ENCODE measurements at places on chromosomes 3 and 15.

DNA sequence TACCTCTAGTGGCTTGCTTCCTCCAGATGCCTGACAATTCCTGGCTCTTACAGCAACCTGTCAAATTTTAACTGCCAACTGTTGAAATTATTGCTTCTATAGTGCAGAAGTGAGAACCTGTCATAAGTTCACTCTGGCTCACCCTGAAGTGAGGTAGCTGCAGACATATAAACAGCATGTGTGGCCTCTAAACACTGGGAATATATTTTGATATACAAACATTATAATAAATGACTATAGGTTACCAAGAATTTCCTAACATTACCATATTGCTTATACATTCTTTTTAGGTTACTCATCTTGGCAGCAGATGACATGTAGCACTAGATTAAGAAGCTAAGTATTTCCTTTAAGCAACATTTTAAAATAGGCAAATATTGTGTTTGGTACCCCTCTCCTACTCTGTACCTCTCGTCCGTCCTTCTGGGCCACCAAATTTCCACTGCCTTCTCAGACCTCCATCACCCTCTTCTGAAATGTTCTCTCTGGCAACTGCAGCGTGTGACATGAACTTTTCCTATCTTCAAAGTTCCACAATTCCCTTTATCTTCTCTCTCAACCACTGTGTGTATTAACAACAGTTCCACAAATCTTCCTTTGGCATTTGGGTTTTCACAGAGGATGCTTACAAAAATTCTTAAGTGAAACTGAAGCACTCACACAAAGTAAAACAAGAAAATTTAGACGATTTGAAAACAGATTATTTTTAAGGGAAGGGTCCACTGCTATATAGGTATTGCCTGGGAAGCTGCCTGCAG is 15.3 kb upstream of the XXYLT1 start:
- DNase-seq, result no peak

- DNase-seq, result no peak
Measured at GRCh38 chr15:68658641-68659358, 80.0 kb downstream of the CORO2B start.

DNA sequence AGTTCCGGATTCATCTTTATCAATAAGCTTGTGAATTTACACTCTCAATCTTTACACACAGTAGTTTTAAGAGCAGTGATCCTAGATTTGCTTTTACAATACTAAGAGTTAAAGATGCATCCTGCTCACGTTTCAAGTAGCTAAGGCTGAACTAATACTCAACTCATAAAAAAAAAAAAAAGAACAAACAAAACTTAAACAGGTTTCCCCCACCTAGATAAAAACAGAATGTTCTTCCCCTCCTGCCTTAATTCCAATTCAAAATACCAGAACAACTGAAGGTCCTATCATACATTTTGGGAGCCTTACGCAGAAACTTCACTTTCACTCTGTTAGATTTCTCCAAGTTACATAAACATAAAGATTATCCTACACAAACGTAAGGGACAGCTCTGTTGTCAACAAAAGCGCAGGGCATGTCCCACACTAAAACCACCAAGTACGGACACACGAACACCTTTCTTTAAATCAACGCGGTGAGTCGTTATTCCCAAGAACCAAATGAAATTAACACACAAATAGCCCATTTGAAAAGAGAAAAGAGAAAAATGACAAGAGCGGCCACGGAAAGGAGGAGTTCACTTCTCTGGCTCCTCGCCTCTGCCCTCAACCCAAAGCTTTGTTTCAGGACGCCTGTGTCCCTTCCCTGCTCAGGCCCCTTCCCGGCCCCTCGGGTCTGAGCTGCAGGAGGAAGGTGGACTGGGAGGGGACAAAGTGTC is 941 bp downstream of the CBLB start:
- peak; percentile 13 for DNase-seq

DNA sequence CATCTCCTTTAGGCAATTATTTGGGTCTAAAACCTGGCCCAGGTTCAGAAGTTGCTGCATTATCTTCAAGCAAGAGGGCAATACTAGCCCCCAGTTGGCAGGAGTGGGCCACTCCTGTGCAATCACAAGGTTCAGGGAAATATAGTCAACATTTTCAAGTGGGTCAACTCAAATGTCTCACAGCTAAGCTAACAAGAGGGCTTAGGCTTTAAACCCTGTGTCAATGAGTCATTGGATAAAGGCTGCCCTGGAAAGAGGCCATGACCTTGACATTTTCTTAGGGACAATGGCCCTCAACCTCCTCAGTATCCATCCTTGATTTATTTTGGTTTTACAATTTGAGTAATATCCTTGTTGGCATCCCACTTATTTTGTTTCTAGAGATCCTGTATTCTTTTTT is 73.5 kb upstream of the DCP1A start:
- DNase-seq, result no peak

GRCh38 chr15:40285554-40286011 is 2.7 kb upstream of the ANKRD63 start:
- no peak for DNase-seq

DNA sequence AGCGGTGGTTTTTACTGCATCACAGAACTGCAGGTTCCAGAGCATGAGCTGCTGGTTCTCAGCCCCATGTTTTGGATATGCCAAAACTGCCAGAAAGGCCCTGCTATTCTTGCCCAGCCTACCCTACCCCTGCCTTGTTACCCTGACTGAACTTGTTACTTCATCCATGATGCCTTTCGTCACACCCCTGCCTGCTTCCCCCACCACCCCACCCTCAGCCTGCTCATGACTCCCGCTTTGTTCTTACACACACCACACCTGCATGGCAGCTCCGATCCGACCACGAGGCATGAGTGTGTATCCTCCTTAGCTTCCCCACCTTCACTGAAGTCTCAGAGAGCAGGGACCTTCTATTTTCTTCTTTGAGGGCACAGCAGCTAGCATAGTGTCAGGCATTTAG is 5.1 kb upstream of the TM4SF1 start:
- DNase-seq, result no peak

DNA sequence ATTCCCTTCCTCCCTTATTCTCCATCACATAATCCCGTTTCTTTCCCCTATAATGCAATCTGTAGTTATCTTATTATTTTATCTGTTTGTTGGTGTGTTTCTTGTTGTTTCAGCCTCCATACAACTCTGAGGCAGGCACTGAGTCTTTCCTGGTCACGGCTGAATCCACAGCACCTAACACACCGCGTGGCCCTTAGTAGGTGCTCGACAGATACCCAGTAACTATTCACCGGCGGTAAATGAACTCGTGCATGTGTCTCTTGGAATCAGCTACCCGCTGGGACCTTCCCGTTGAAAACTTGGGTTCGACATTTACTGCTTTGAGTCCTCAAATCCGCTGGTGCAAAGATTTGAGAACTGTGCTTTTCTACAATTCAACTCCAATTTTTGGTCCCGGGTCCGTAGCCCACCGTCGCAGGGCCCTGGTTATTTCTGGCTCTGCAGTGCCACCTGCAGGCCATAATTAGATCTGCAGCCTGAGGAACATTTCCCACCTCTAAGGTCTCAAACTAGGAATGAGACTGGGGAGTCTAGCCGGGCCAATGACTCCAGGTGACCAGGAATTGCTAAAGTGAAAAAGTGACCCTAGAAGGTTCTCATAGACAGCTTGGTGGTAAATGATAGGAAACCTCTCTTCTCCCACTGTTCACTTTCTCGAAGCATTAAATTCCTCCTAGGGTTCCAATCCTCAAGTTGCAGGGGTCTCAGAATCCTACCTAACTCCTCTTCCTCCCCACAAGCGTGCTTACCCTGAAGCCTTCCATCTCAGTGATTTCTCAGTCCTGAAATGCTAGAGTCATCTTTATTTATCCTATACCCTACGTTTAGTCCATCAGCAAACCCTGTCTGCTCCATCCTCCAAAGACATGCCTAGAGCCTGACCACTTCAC is 40.0 kb upstream of the TRH start:
- DNase-seq, result peak; percentile 68

- no peak for DNase-seq
Measured at GRCh38 chr15:90062973-90063769, 39.1 kb downstream of the IDH2 start.

DNA sequence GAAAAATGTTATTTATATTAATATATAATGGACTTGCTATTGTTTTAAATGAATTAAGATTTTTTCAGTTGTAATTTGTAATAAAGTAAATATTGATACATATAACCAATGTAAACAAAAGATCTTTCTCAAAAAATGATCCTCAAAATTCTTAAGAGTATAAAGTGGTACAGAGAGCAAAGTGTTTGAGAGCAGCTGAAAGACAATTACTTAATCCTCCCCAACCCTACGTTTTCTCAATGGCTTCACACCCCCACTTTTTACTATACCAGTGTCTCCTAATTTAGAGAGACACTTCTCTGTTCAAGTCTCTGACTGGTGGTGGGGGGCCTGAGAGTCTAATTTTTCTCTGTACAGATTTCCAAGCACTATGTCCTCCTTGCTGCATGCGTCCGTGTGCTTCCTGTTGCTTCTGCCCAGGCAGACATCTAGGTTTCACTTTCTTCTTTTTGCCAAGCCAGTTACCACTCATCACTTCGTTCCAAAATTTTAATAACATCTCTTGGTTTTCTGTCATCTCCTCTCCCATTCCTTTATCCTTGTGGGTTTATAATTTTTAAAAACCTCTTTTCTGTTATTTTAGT is 276.3 kb upstream of the DNAJC19 start:
- no peak for DNase-seq

- peak; percentile 55 for DNase-seq
Measured at GRCh38 chr3:27387625-27388024, 18.4 kb upstream of the NEK10 start.

GRCh38 chr3:73437828-73438227 is 186.9 kb downstream of the PDZRN3 start:
- no peak for DNase-seq

- peak; percentile 84 for DNase-seq
Measured at GRCh38 chr15:99983171-99983885, 250.1 kb upstream of the LYSMD4 start.

GRCh38 chr15:34732430-34732829 is 22.4 kb downstream of the GJD2 start:
- no peak for DNase-seq

DNA sequence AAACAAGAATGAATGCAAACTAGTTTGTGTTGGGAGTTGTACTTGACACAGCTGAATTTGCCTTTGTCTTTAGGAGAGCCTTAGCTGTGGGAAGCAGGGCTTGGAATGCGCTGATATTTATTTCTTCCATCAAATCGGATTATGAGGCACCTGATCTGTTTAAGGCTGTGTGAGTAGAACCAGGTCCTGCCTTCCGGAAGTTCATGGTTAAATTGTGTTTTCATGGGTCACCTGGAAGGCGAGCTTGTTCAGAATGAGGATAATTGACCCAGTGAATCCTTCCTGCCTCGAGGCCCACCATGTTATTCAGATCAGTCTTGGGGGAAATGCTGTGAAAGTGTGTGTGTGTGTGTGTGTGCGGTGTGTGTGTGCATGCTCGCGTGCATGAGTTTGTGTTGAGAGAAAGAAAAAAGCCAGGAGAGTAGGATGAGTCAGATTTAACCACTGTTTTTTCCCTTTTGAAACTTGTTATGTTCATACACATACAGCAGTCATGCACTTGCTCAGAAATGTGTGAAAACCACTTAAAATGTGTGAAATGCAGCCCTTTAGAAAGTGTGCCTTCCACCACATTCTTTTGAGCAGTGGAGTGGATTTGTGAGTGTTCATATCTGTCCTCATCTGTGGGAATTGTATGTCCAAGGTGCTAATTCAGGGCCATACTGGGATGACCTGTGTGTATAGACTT is 36.7 kb downstream of the SMAD3 start:
- DNase-seq, result no peak

DNA sequence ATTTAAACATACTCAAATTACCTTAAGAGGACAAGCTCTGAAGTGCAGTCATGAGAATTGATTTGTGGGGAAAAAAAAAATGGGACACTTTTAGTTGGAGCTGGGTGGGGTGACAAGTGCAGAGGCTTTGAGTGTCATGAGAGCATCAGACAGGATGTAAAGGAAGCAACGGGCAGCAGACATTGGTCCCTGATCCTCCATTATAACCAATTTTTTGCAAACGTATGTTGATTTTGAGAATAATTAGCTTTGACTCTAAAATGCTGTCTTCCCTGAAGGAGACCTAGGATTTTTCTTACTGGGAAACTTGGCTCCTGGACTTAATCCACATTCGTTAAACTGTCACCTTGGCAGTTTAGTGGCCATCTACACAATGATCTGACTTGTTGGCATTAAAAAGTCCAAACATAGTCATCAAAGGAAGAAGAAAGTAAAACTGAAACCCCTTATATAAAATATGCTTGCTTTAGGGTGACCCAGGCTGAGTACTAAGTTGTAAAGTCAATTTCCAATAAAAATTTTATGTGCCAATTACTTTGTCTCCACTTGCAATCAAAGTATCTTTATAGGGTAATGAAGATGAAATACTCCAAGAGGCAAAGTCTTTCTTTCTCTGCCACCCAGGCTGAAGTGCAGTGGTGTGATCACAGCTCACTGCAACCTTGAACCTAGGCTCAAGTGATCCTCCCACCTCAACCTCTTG is 45.6 kb downstream of the BCL2L10 start:
- DNase-seq, result no peak

- DNase-seq, result no peak
Measured at GRCh38 chr3:41630708-41631107, 331.2 kb downstream of the ULK4 start.

DNA sequence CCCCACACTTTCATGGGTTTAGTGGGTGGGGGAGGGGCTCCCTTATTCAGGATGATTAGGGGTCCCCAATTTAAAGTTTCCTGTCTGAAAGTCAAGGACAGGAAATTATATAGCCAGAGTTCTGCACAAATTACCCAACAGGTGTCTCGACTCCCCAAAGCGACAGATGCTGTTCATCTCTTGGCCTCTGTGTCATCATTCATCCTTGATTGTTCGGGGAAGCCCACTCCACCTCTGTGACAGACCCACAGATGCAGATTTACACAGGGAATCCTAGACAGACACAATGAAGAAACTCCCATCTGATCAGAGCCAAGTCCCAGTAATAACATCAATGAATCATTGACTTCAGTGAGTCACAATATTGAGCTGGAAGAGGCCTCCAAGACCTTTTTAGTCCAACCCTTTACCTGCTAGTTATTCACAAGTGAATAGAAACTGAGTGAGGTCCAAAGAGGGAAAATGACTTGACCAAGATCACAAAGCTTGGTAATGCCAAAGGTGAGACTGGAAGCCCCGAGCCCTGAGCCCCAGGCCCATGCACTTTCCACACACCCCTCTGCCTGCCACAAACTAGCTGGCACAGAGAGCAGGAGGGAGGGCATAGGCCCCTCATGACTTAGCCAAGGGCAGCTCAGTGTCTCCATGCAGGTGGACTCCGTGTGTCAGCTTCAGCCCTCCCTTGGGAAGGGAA is 7.9 kb upstream of the SRP14 start:
- no peak for DNase-seq

DNA sequence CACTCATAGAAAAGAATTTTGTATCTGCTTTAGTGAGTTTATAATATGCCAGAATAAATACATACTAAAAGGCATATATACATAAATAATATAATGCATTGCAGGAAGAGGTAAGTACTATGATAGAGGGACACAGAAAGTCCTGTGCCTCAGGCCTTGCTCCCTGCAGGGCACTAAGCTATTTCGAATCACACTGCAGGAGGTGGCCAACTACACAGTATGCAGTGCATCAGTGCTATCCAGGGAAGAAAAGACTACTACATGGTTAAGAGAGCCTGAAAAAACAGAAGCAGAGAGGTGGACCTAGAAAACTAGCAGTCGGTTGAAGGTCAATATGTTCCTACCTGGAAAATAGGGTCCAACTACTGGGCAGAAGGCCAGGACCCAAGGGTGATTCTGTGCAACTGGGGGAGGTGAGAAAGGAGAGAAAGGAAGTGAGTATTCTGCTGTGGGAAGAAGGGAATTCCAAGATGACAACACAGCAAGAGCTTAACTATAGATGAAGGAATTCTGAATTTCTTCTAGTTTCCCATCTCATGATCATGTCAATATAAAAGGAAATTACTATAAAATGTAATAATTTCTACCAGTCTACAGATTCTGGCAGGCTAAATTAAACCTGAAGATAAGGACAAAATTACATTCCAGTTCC is 218.0 kb downstream of the ZBTB20 start:
- no peak for DNase-seq

Data from GM23338 (cell line).